ENCODE measurements at places on chromosomes 16 and 17.
A peak's percentile ranks its signal among the peaks of the same experiment; 100 is the strongest.

DNA sequence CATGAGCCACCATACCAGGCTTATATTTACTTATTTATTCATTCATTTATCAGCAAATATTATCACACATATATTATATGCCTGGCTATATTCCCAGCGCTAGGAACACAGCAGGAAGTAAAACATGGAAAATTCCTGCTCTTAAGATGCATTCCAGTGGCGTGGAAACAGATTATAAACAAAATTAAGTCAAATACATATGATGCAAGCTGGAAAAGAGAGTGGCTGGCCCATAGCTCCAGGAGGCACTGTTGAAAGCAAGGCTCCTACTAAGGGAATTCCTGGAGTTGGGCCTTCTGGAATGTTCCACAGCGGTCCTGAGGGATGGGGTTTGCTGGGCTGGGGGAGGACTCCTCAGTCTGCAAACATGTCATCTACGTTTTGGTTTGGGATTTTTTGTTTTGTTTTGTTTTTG, 18.4 kb downstream of the ADCY9 start:
- DNase-seq = no peak

- no peak for DNase-seq
Observed at GRCh38 chr17:75590849-75591721, 3.5 kb downstream of the MYO15B start.

DNA sequence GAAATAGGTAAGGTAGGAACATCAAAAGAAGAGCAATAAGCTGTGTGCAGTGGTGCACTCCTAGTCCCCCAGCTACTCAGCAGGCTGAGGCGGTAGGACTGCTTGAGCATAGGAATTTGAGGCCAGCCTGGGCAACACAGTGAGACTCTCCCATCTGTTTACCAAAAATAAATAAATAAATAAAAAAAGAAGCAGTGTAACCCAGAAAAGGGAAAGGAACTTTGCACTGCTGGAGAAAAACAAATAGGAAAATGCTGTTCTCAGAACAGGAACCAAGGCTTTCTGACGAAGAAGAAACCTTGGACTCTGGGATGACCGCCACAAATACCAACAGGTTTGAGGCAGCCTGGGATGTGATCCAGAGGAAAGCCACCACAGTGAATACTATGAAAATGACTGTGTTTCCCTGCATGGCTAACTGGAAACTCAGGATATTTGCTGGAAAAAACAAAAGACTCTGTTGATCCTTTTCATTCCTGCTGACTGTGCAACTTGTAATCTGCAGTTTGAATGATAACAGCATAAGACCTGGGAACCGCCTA, 41.2 kb downstream of the TTC19 start:
- no peak for DNase-seq

- DNase-seq = no peak
Observed at GRCh38 chr17:46138473-46138872, 54.8 kb downstream of the KANSL1 start.

GRCh38 chr17:35183332-35183731, 10.9 kb downstream of the SLC35G3 start:
- DNase-seq = no peak

DNA sequence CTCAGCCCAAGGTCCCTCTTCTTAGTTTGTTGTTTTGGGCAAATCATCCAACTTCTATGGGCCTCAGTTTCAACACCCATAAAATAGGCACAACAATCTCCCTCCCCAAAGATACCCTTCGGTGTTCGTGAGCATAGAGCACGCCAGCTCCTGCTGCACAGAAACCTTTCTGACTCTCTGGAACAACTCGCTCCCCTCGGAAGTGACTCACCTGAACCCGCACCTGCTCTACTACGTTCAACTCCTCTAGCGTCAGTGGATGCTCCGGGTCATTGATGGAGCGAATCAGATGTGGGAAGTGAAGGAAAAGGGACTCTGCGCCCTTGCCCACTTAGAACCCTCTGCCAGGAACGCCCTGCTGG, 445 bp downstream of the CIAO2B start:
- DNase-seq = peak; percentile 53

DNA sequence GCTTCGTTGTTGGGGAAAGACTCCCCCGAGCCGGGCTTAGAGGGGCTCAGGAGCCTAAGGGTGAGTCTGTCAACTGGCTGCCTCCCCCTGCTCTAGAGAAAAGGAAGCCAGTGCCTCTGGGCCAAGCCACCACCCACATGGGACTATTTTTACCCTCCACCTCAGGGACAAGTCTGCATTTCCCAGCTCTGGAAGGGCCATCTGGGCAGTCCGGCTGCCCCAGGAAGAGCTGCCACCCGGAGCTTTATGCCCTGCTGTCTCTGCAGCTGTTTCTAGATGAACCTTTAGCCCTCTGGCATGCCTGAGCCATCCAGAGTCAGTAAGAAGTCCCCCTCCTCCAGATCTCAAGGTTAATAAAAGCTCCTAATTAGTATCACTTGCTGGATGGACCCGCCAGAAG, 5.3 kb upstream of the RPRML start:
- DNase-seq = no peak

DNA sequence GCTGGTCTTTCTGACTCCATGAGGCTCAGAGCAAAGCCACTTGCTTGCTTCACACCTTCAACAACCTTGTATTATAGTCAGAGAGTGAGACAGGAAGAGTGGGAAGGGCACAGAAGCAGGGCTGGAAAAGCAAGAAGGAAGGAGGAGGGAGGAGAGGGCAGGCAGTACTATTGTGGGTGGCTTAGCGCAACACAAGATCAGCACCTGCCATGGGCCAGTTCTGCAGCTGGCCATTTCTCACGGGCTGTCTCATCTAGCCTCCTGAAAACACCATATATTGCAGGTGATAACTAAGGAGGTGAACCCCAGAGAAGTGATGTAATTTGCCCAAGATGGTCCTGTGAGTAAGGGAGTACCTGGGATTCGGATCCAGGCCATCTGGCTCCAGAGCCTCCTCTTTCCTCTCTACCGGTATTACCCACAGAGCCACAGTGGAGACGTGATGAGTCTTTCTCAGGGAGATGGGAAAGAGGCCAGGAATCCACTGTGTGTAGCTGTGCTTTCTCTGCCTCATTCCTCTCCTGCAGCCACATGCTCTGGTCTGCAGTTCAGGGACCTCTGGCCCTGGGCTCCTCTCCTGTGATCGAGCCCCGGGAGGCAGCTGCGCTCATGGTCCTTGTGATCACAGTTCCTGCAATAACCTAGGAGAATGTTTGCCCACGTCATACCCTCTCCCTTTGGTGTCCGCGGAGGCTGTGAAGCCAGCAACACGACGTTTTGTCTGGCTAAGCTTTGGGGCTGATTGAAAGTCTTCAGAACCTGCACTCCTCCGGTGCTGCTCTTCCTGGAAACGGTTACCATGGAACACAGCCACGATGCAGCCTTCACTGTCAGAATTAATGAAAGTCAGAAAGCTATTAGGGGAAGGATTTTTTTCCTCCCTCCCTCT, 178.1 kb upstream of the CCL2 start:
- DNase-seq = no peak

GRCh38 chr16:88539261-88539651, 30.9 kb upstream of the ZC3H18 start:
- no peak for DNase-seq

DNA sequence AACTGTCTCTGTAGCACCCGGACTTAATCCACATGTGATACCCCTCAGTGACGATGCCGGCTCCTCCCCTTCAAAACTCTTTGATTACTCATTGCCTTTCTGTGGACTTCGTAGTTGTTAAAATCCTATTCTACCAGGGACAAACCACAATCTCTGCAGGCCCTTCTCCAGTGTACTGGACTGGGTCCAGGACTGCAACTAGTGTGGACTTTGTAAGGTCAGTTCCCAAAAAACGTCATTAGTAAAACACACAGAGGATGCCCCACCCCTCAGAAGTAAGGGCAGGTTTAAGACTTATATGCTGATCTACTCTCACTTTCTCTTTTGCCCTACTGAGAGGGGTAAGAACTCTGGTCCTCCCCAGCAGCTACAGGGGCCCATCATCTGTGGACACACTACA, 10.5 kb upstream of the NUDT7 start:
- DNase-seq = no peak

DNA sequence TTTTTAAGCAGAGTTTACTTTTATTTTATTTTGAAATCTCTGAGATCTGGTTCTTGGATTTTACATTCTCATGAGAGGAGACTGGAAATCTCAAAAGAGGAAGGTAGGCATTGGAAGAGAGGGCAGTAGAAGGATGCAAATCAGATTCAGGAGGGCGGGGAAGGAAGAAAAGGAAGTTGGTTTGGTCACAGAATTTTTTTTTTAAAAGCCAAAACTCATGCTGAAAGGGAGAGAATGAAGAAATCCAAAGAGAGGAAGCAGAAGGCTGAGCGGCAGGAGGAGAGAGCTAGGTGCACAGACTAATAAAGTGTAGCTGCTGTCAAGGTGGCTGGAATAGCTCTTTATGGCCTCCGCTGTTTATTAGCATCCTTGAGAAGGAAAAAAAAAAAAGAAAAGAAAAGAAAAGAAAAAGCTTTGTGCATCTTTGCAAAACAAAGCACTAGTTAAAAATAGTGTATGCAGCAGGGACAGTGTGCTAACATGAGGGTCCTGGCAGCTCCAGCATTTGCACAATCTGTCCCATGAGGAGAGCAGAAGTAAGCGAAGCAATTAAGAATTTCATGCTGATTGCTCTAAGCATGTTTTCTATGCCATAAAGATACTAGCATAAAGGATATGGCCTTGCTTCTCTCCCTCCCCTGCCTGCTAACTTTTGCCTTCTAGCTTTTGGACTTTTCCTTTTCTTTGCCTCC, 194.2 kb downstream of the ZFHX3 start:
- no peak for DNase-seq

- DNase-seq = no peak
Observed at GRCh38 chr17:73396431-73397277, 84.9 kb upstream of the CDC42EP4 start.

- DNase-seq = no peak
Observed at GRCh38 chr17:6241996-6242395, 171.8 kb downstream of the WSCD1 start.
